Right atrium auricular region (tissue), 2 donors: ENCODE measurements at places on chromosomes 3 and 15. TPM values are rescaled to one million over a fixed set of nuclear protein-coding genes. Genes with fewer than 3 reads are reported as not detected.

DNA sequence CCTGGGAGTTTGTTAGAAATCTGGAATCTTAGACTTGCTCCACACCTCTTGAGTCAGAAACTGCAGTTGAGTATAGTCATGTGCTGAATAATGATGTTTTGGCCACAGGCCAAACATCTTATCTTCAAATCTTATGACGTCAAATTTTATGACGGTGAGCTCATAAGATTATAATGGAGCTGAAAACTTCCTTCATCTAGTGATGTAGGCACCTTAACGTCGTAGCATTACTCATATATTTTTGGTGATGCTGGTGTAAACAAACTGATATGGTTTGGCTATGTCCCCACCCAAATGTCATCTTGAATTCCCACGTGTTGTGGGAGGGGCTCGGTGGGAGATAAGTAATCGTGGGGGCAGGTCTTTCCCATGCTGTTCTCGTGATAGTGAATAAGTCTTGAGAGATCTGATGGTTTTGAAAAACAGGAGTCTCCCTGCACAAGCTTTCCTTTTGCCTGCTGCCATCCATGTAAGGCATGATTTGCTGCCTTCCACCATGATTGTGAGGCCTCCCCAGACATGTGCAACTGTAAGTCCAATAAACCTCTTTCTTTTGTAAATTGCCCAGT is 268.0 kb upstream of the PROK2 start:
- no peak for DNase-seq

DNA sequence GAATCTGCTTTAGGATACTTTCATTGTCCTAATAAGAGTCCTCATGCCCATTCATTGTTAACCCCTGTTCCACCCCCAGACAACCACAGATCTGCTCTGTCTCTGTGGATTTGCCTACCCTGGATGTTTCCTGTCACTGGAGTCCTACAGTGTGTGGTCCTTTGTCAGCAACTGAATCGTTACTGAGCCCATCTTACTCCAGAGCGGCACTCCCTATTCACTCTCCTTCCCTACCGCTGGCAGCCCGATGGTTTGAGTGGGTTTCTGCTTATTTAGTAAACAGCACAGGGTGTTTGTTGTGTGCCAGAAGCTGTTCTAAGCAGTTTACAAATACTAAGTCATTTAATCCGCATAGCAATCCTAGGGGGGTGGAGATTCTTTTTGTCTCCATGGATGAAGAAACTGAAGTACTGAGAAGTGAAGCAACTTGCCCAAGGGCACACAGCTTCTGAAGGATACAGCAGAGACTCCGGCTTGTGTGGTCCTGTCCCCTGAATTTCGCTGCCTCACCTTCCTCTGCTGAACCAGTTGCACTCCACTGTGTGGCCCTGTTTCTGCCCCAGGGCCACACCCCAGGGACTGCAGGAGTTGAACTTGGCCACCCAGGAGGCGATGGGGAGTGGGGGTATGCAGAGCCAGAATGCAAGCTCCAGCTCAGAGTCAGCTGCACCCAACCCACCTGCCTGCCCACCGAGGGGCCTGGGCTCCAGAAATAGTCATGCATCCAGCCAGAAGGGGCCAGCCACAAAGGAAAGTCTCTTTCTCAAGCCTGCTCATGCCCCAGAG is 56.5 kb upstream of the SLC6A1 start:
- DNase-seq = no peak

GRCh38 chr15:64897345-64897985 is 14.2 kb upstream of the ANKDD1A start:
- DNase-seq = peak; percentile 87

- no peak for DNase-seq
These were observed 117.5 kb downstream of the MBNL1 start for GRCh38 chr3:152386208-152386607.

The SLCO2A1 gene
- total RNA-seq = 15.1 TPM

DNA sequence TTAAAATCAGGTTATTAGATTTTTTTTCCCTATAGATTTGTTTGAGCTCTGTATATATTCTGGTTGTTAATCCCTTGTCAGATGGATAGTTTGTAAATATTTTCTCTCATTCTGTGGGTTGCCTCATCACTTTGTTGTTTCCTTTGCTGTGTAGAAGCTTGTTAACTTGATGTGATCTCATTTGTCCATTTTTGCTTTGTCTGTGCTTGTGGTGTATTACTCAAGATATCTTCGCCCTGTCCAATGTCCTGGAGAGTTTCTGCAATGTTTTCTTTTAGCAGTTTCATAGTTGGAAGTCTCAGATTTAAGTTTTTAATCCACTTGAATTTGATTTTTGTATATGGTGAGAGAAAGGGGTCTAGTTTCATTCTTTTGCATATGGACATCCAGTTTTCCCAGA is 699.1 kb downstream of the NAALADL2 start:
- no peak for DNase-seq

The VIPR1 gene
- 21.0 TPM for total RNA-seq

DNA sequence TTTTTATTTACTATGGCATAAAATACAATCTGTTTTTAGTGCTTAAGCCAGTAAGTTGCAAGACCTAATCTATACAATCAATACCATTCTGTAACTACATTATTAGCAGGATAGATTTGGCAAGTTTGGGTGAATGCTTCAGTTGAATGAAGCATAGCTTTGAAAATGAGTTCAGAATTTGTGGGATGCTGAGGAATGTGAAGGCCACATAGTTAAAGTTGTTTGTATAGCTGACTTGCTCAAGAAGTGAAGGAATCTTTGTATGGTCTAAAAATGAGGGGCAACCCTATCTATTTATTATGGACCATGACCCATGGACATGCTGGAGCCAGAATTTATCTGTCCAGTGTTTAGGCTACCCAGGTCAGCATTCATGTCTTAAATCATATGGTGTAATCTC is 58.5 kb downstream of the CRYBG3 start:
- no peak for DNase-seq

The MYO5A gene
- total RNA-seq = 12.3 TPM

DNA sequence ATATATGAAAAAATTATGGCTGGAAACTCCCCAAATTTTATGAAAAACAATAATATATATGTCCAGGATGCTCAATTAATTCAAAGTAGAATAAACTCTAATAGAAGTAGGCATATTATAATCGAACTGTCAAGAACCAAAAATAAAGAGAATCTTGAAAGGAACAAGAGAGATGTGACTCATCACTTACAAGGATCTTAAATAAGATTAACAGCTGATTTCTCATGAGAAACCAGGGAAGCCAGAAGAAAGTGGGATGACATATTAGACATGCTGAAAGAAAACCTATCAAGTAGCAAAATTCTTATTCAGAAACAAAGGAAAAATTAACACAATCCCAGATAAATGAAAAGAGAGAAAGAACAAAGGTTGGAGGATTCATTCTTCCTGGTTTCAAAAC is 66.8 kb downstream of the FAIM start:
- no peak for DNase-seq

The C3orf49 gene
- total RNA-seq = not detected

- DNase-seq = no peak
These were observed 3.5 kb upstream of the MUC4 start for GRCh38 chr3:195815169-195815771.

- DNase-seq = no peak
These were observed 23.0 kb upstream of the FURIN start for GRCh38 chr15:90845201-90845949.

GRCh38 chr3:88509582-88509981 is 359.8 kb downstream of the C3orf38 start:
- DNase-seq = no peak

GRCh38 chr3:113117511-113118234 is 93.7 kb upstream of the BOC start:
- DNase-seq = no peak

GRCh38 chr15:57692709-57693108 is 13.8 kb upstream of the POLR2M start:
- no peak for DNase-seq

The ZNF80 gene
- not detected for total RNA-seq

The CSPG5 gene
- not detected for total RNA-seq

GRCh38 chr3:110897046-110897445 is 174.6 kb upstream of the NECTIN3 start:
- DNase-seq = no peak

GRCh38 chr3:115087512-115087911 is 59.6 kb downstream of the ZBTB20 start:
- no peak for DNase-seq

DNA sequence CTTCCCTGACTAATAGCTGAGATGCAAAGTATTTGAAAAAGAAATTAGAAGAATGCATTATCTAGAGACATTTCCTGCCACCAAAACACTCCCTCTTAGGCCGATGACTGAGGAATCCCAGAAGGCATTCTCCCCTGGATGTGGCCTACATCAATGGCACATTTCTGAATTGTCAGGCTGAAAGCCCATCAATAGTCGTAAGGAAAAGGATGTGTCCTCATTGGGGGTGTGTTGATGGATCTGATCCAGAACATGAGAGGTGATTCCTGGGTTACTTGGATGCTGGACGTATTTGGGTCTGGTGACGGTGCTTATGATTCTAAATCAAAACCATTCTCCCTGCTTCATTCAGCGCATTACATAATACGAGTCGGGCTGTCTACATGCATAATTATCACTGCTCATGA is 216.9 kb upstream of the CDIN1 start:
- no peak for DNase-seq

GRCh38 chr3:69011096-69011730 is 2.3 kb downstream of the EOGT start:
- no peak for DNase-seq

The CCDC80 gene
- 206 TPM for total RNA-seq

The CIAO2A gene
- 73.7 TPM for total RNA-seq

The INKA1 gene
- total RNA-seq = 1.8 TPM

GRCh38 chr3:144771381-144771870 is 799.8 kb downstream of the DIPK2A start:
- DNase-seq = no peak

The FOXB1 gene
- total RNA-seq = not detected

The EEF1AKMT4 gene
- total RNA-seq = 2.1 TPM

DNA sequence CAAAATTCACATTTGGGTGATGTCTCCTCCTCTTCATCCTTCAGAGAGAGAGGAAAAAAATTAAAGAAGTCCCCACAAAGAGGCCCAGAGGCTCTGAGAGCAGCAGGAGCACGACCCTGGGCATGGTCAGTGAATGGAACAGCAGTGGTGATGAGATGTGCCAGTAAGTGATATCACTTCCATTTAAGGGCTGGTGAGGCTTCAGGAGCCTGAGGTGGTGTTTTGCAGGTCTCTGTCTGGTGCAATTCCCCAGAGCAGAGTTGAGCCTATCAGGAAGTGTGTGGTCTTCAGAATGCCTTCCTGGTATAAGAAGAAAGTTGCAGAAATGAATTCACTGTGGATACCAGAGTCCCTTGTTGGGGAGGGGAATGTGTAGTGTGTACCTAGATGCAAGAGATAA is 21.4 kb downstream of the ERICH6 start:
- DNase-seq = no peak

DNA sequence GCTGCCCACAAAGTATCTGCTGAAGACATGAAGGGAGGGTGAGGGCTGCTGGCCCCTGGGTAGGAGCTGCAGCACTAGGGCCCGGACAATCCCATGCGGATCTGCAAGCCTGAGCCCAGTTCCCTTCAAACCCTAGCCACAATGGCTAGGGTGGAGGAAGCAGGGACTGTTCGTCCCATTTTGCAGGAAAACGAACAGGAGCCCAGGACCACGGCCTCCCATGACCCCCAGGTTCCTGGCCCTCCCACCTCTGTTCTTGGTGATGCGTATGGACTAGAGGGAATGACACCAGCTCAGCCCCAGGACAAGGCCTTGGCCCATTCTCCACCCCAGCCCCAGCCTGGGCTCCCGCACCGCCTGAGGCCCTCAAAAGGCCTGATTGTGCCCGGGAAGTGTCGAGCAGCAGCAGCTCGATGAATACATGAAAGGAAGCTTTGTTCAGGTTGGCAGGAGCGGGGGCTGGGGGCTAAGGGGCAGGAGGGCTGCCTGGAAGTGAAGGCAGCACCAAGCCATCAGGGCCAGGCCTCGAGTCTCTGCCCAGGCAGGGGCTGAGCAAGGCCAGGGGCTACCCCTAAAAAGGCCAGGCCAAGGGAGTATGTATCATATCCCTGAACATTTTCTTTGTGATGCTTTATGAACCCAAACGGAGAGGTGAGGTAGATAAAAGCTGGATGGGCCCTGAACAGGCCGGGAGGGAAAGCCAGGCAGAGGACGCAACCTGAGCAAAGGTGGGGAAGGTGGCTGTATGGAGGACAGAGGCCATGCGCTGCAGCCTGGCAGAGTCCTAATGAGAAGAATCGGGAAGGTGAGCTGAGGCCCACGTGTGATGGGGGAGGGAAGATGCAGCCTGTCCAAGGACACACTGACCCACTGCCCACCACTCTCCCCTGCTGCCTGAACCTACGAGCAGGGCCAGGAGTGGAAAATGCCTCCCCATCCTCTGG is 12.2 kb downstream of the SEMA7A start:
- DNase-seq = no peak

DNA sequence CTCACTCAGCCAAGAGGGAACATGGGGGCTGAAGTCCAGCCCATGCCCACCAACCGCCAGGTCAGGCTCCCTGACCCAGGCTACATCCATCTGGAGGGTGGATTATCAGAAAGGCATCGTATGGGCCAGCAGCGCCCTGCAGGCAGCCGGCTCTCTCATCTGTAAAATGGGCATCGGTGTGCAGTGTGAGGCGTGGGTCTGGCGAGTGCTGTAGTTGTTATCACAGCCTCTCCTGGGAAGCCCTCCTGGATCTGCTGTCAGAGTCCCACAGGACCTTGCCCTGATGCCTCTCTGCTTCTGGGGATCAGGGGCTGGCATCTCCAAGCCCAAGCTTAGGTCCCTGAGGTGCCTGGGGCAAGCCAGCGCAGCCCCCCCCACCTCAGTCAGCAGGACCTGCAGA is 27.4 kb downstream of the CFAP100 start:
- no peak for DNase-seq

GRCh38 chr15:33309602-33310276 is 1.0 kb upstream of the RYR3 start:
- DNase-seq = no peak

DNA sequence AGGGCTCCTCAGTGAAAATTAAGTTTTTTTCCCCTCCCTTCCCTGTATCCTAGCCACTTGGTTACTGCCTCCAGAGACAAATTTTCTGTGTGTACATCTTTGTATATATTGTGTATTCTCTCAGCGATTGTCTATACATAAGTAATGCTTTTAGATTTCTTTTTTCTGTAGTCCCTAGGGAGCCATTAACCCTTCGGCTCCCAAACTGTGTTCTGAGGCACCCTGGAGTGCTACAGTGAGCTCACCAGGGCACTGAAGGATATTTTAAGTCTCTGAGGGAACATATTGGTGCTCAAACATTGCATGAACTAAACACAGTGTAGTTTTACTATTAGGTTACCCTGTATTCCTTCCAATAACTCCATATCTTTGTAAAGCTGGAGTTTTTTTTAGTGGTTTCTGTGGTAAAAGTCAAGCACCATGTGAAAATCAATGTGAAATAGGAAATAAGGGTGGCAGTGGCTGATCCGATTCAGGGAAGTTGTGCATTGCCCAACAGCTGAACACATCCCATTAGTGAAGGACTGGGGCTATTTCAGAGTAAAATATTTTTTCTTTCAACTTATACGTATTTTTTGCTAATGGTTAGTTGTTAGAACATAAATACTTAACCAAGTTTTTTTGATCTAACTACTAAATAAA is 43.0 kb downstream of the USP13 start:
- no peak for DNase-seq
